ENCODE measurements at places on chromosomes 1 and 21. TPM values are rescaled to one million over a fixed set of nuclear protein-coding genes. Genes with fewer than 3 reads are reported as not detected.
A peak's percentile ranks its signal among the peaks of the same experiment; 100 is the strongest.

DNA sequence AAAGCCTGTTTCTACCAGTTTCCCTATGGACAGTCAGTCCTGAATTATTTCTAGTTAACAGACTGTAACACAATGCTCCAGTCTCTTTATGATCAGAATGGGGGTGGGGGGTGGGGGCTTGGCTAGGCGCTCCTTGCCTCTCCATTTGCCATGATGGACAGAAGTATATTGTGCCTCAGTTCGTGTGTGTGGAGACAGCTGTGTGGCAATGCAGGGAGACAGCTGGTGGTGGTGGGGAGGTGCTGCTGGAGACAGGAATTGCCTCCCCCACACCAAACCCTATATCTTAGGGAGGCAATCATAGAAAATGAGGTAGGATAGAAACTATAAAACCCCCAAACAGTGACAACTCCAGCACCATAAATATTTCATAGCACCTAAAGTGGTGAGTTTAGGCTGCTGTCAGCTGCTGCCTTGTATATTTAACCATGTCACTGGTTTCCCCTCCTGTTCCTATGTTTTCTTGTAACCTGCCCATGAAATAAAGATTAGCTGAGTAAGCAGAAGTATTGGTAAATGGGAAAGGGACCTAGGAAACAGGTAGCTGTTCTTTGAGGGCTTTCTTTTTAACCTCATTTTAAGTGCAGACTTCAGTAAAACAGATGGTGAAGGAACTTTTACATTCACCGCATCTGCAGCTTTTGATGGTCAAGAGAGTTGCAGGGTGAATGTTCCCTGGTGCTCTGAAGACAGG, 3.4 kb downstream of the PLXNA2 start:
- no peaks in the 10 kb centered on the region for H3K27me3 ChIP-seq
- peak overlapping the region; percentile 92 for H3K27ac ChIP-seq
- no peak for DNase-seq
- peak overlapping the region; percentile 84 for H3K4me3 ChIP-seq
- peaks cover 16% of the 10 kb centered on the region for H3K36me3 ChIP-seq

DNA sequence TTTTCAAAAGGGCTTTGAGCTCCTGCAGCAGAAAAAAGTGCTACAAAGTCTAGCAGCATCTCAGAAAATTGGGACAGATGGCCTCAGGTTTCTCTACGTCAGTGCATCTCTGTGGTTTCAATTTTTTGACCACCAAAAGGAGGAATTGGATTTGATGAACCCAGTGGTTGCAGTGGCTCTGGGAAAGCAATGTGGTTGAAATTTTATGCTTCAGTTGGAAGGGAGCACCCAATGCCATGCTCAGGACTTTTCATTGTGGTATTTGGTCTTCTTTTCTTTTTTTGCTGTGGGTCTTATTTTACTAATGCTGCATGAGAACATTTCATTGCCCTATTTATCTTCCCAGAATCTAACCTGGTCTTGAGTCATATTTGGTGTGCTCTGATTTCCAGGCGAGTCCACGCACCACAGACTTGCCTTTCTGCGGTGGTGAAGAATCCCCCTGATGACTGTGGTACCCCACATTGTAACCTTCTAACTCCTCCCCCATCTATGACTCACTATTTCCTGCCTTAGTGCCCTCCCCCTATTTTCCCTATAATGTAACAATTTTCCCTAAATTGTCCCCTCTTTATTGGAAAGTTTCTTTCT, 56.7 kb downstream of the S1PR1 start:
- H3K27me3 ChIP-seq, result no peaks in the 10 kb centered on the region
- H3K36me3 ChIP-seq, result no peaks in the 10 kb centered on the region
- H3K4me3 ChIP-seq, result no peak overlapping the region

GRCh38 chr1:42385283-42385682, 4.7 kb downstream of the RIMKLA start:
- no peaks in the 10 kb centered on the region for H3K4me1 ChIP-seq
- H3K4me3 ChIP-seq, result no peak overlapping the region
- peaks cover 17% of the 10 kb centered on the region for H3K27me3 ChIP-seq
- no peak overlapping the region for H3K27ac ChIP-seq
- DNase-seq, result no peak

Gene PRPF38B
- polyA plus RNA-seq, result 15.1 TPM

DNA sequence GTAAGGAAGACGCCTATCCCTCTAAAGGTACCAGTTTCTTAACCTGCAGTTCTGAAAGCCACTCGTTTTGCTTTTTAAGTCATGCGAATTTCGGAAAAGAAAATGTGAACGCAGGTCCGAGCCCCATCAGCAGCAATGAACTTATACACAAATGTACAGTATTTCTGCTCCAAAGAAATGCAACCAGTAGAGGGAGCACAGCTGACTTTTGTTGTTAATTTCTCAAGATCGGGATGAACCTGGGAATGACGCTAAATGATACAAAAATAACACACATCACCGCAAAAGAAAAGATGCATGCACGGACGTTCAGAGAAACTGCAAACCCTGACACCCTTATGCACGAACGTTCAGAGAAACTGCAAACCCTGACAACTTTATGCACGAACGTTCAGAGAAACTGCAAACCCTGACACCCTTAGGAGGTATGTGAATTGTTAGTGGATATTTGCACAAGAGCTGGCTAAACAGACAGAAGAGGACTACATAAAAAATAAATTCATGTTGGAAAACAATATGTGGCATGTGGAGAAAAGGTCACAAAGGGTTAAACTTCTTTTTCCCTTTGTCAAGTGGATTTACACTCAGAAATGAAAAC, 3.5 kb upstream of the TIAM1 start:
- no peaks in the 10 kb centered on the region for H3K4me1 ChIP-seq
- H3K4me3 ChIP-seq, result no peak overlapping the region
- no peak for DNase-seq
- H3K27me3 ChIP-seq, result peaks cover 36% of the 10 kb centered on the region

DNA sequence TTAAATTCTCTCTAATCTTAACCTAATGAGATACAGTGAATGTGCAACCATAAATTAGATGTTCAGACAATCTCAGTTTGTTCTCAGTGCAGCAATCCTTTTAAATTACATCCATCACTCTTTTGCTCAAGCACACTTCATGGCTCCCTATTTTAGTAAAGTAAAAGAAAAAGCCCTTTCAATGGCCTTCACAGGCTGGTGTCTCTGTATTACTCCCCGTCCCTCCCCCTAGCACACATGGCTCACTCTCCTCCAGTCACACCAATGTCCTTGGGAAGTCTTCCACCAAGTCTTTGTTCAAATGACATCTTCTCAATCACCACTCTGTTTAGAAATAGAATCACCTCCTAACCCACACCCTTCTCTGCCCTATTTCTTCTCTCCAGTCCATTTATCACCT, 60.3 kb upstream of the RGS7 start:
- H3K36me3 ChIP-seq, result no peaks in the 10 kb centered on the region
- no peak for DNase-seq
- no peak overlapping the region for H3K4me3 ChIP-seq
- H3K4me1 ChIP-seq, result no peaks in the 10 kb centered on the region
- H3K27me3 ChIP-seq, result peaks cover 4% of the 10 kb centered on the region

GRCh38 chr1:225506727-225507126, 78.9 kb upstream of the LBR start:
- H3K27ac ChIP-seq, result peak overlapping the region; percentile 28
- no peaks in the 10 kb centered on the region for H3K4me1 ChIP-seq
- no peak for DNase-seq
- H3K27me3 ChIP-seq, result no peaks in the 10 kb centered on the region

- no peaks in the 10 kb centered on the region for H3K27me3 ChIP-seq
- DNase-seq, result no peak
- H3K4me1 ChIP-seq, result peaks cover 22% of the 10 kb centered on the region
- H3K36me3 ChIP-seq, result no peaks in the 10 kb centered on the region
- H3K27ac ChIP-seq, result no peak overlapping the region
These were observed 99.3 kb upstream of the VAV3 start for GRCh38 chr1:108064255-108064654.

- no peak for DNase-seq
- H3K4me3 ChIP-seq, result no peak overlapping the region
- H3K36me3 ChIP-seq, result no peaks in the 10 kb centered on the region
- H3K27me3 ChIP-seq, result no peaks in the 10 kb centered on the region
These were observed 631.3 kb downstream of the PLA2G4A start for GRCh38 chr1:187460093-187460492.

GRCh38 chr1:161008869-161009510, 12.0 kb downstream of the F11R start:
- no peak overlapping the region for H3K27ac ChIP-seq
- H3K36me3 ChIP-seq, result no peaks in the 10 kb centered on the region
- no peak for DNase-seq
- H3K4me1 ChIP-seq, result peaks cover 11% of the 10 kb centered on the region
- H3K27me3 ChIP-seq, result no peaks in the 10 kb centered on the region
- no peak overlapping the region for H3K4me3 ChIP-seq

Gene TDRD5
- not detected for polyA plus RNA-seq

- no peaks in the 10 kb centered on the region for H3K4me1 ChIP-seq
- H3K27me3 ChIP-seq, result no peaks in the 10 kb centered on the region
- no peaks in the 10 kb centered on the region for H3K36me3 ChIP-seq
- no peak overlapping the region for H3K4me3 ChIP-seq
- DNase-seq, result no peak
- no peak overlapping the region for H3K27ac ChIP-seq
These were observed 36.6 kb downstream of the AZIN2 start for GRCh38 chr1:33117440-33118085.

Gene OR2M3
- polyA plus RNA-seq, result not detected
